HCT116 (cell line): ENCODE measurements at places on chromosomes 5 and 9.

DNA sequence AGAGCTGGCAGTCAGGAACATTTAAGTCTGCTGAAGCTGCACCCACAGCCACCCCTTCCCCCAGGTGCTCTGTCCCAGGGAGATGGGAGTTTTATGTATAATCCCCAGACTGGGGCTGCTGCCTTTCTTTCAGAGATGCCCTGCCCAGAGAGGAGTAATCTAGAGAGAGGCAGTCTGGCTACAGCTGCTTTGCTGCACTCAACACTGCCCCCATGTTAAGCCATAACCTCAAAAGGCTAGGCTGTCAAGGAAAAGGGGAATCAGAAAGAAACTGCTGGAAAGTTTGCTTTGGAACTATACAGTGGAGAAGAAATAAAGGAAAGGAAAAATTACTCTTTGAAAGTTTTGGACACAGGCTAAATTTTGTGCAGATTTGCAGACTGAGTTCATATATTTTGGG is 127.2 kb downstream of the MACIR start:
- no peaks in the 10 kb centered on the region for H3K27me3 ChIP-seq
- no peak overlapping the region for H3K27ac ChIP-seq
- H3K36me3 ChIP-seq = no peaks in the 10 kb centered on the region
- no peaks in the 10 kb centered on the region for H3K4me1 ChIP-seq

GRCh38 chr5:32172923-32173266 is 1.2 kb downstream of the GOLPH3 start:
- H3K27ac ChIP-seq = peak overlapping the region; percentile 100
- peak overlapping the region; percentile 93 for H3K4me3 ChIP-seq
- H3K36me3 ChIP-seq = peaks cover 24% of the 10 kb centered on the region
- no peak for DNase-seq
- no peaks in the 10 kb centered on the region for H3K27me3 ChIP-seq

DNA sequence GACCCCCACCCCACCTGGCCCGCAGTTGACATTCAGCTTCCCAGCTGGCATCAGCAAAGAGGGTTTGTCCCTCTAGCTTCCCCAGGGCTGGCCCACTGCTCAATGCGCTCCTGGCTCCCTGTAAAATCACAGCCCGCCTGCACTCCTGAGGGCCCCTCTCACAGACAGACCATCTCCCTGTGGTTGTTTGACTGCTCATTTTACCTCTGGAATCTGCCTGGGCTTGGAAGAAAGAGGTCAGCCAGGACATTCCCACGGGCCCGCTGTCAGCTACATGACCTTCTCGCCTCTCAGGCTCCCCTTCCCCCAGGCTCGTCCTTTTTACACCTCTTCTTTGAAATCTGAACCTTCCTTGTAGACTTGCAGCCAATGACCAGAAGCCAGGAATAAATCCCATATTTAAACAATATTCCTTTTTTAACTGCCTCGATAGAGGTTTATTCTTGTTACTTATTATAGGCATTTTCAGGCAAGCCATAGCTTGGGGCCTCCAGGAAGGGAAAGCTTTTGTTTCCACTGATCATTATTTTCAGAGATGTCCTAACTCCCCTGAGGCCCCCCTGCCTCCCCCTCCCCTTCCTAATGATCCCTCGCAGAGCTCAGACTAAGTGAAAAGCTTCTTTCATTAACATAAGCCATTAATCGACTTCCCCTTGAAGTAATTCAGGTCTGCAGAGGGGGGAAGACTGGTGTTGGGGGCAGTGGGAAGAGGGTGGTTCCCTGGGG is 76.3 kb upstream of the IQGAP2 start:
- no peak overlapping the region for H3K4me3 ChIP-seq
- no peak for DNase-seq
- H3K4me1 ChIP-seq = no peaks in the 10 kb centered on the region

- no peaks in the 10 kb centered on the region for H3K4me1 ChIP-seq
- peaks cover 50% of the 10 kb centered on the region for H3K27me3 ChIP-seq
- H3K27ac ChIP-seq = no peak overlapping the region
These were observed 37.3 kb downstream of the KCTD16 start for GRCh38 chr5:144207875-144208444.

GRCh38 chr9:131622523-131622922 is 77.2 kb downstream of the PRRT1B start:
- no peaks in the 10 kb centered on the region for H3K36me3 ChIP-seq
- no peaks in the 10 kb centered on the region for H3K27me3 ChIP-seq
- H3K4me1 ChIP-seq = peaks cover 8% of the 10 kb centered on the region
- no peak for DNase-seq

- H3K27ac ChIP-seq = no peak overlapping the region
- H3K27me3 ChIP-seq = no peaks in the 10 kb centered on the region
- DNase-seq = no peak
- peaks cover 10% of the 10 kb centered on the region for H3K4me1 ChIP-seq
- H3K4me3 ChIP-seq = no peak overlapping the region
- no peaks in the 10 kb centered on the region for H3K36me3 ChIP-seq
These were observed 25.2 kb downstream of the CYFIP2 start for GRCh38 chr5:157290981-157291711.

- no peak for DNase-seq
- H3K4me1 ChIP-seq = no peaks in the 10 kb centered on the region
- no peak overlapping the region for H3K27ac ChIP-seq
- no peak overlapping the region for H3K4me3 ChIP-seq
- H3K36me3 ChIP-seq = peaks cover 11% of the 10 kb centered on the region; the same call in 1 of the 2 replicates
- H3K27me3 ChIP-seq = no peaks in the 10 kb centered on the region
These were observed 14.8 kb downstream of the REEP5 start for GRCh38 chr5:112907166-112907631.

GRCh38 chr5:72587661-72588308 is 80.6 kb upstream of the ZNF366 start:
- no peak overlapping the region for H3K4me3 ChIP-seq
- H3K27me3 ChIP-seq = no peaks in the 10 kb centered on the region
- H3K36me3 ChIP-seq = no peaks in the 10 kb centered on the region
- DNase-seq = no peak
- no peaks in the 10 kb centered on the region for H3K4me1 ChIP-seq

DNA sequence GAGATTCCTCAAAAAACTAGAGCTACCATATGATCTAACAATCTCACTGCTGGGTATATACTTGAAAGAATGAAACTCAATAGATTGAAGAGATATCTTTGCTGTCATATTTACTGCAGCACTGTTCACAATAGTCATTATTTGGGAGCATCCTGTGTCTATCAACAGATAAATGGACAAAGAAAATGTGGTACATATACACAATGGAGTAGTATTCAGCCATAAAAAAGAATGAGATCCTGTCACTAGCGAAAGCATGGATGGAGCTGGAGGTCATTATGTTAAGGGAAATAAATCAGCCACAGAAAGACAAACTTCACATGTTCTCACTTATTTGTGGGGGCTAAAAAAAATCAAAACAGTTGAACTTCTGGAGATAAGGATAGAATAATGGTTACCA is 505.7 kb upstream of the ARRDC3 start:
- no peaks in the 10 kb centered on the region for H3K27me3 ChIP-seq
- no peak overlapping the region for H3K27ac ChIP-seq
- no peaks in the 10 kb centered on the region for H3K36me3 ChIP-seq
- no peaks in the 10 kb centered on the region for H3K4me1 ChIP-seq

DNA sequence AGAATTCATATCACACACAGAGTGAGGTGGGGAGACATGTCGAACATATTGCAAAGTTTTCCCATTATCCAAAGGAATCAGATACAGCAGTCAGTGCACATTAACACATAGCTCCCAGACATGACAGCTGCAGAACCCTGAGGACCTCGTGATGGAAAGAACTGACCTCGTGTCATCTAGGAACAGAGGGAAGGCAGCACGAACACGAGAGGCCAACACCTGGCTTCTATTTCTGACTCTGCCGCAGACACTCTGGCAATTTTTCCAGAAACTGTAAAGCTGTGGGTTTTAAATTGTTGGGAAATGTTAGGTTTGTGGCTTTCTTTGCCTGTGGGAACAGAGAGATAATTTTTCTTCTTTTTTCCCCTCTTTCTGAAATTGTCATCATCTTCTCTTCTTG is 315.0 kb upstream of the PIK3R1 start:
- H3K4me3 ChIP-seq = no peak overlapping the region
- no peak for DNase-seq
- no peak overlapping the region for H3K27ac ChIP-seq
- H3K27me3 ChIP-seq = peaks cover 8% of the 10 kb centered on the region; the same call in 1 of the 2 replicates
- no peaks in the 10 kb centered on the region for H3K4me1 ChIP-seq

- H3K36me3 ChIP-seq = no peaks in the 10 kb centered on the region
- no peaks in the 10 kb centered on the region for H3K27me3 ChIP-seq
- H3K4me3 ChIP-seq = no peak within 1 kb of the TSS
- no peak within 1 kb of the TSS for H3K27ac ChIP-seq
These were observed at the start of gene GPX3 for GRCh38 chr5:151020304-151021110. GPX3 (plus strand) TSS chr5:151020591; CDS start chr5:151020655, 64 bp downstream.

DNA sequence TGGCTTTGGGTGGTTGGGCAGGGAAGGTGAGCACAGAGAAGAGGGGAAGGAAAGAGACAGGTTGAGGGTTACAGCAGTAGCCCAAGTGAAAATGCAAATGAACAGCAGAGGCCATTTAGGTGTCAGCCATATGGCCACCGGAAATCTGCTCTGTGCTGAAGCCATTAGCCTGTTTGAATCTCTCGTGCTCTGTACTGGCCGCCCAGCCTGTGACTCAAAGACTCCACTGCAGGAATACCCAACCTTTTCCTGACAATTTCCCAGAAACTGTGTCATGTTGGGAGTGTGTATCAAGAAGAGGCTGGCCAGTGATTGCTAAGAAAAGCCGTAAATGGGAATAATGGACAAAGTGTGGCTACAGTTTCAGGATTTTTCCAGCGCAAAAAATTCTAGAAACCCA is 35.9 kb upstream of the RAI14 start:
- no peak overlapping the region for H3K4me3 ChIP-seq
- no peak for DNase-seq
- H3K27me3 ChIP-seq = no peaks in the 10 kb centered on the region
- H3K27ac ChIP-seq = no peak overlapping the region
- no peaks in the 10 kb centered on the region for H3K4me1 ChIP-seq
- no peaks in the 10 kb centered on the region for H3K36me3 ChIP-seq

- H3K4me3 ChIP-seq = peak overlapping the region; percentile 100
- no peak for DNase-seq
- peaks cover 22% of the 10 kb centered on the region; the same call in 1 of the 2 replicates for H3K4me1 ChIP-seq
- H3K36me3 ChIP-seq = peaks cover 47% of the 10 kb centered on the region
These were observed 381 bp downstream of the MED22 start for GRCh38 chr9:133347515-133347984.
